Stimulated activated CD4-positive, alpha-beta T cell treated with anti-CD3 and anti-CD28 coated beads, Interleukin-4, amount 100 ng/mL, for 48 hours (primary cell): ENCODE measurements at places on chromosomes 11 and 22.

DNA sequence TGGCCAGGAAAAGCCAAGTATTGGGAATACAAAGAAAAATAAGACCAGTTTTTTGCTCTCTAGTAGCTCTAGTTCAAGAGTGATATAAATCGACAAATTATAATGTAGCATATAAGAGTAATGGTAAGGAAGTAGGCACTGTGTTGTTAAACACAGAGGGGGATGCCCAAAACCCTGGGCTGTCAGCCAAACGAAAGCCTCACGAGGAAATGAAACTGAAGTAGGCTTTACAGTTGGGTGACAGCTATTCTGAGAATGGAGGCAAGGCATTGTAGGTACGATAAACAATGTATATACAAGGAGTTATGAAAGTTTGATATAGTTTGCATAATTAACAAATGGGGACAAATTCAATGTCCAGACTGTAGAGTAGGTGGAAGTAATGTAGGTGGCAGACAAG, 176.4 kb downstream of the FAM181B start:
- no peak for DNase-seq

- no peak for DNase-seq
Measured at GRCh38 chr11:118252688-118253087, 523 bp upstream of the MPZL3 start.

DNA sequence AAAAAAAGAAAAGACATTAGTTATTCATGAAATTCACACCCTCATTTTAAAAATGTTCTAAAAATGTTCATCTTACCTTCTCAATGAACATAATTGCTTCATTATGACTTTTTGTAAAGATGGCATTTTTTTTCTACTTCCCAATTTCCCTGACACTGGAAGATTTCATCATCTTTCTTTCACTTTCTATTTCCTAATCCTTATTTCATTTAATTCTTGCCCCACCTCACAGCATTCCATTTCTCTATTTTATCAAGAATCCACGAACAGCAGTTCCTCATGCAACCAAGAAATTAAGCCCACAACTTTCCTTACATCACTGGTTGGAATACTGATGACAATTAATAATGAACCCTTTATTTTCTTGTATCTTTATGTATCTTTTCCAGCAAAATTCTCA, 1.9 kb downstream of the PATL1 start:
- no peak for DNase-seq

- no peak for DNase-seq
Measured at GRCh38 chr22:35218079-35218478, 39.2 kb upstream of the HMGXB4 start.

GRCh38 chr11:91160661-91161060, 937.8 kb upstream of the CHORDC1 start:
- DNase-seq: no peak

DNA sequence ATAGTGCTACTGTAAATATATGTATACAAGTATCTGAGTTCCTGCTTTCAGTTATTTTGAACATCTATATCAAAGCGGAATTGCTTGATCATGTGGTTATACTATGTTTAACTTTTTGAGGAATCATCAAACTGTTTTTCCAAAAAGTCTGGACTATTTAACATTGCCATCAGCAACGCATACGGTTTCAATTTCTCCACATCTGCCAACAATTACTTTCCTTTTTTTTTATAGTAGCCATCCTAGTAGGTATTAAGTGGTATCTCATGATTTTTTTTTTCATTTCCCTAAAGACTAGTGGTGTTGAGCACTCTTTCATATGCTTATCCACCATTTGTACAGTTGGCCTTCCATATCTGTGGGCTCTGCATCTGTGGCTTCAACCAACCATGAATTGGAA, 1.3 kb upstream of the UBE4A start:
- no peak for DNase-seq

DNA sequence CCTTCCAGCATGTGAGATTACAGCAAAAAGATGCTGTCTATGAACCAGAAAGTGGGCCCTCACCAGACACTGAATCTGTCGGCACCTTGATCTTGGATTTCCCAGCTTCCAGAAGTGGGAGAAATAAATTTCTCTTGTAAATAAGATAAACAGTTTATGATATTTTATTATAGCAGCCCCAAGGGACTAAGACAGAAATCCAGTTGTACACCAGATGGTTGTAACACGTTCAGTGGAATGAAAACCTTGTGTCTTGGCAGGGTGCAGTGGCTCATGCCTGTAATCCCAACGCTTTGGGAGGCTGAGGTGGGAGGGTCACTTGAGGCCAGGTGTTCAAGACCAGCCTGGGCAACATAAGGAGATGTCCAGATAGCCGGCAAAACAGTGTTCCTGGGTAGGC, 61.8 kb downstream of the MCHR1 start:
- DNase-seq: no peak

DNA sequence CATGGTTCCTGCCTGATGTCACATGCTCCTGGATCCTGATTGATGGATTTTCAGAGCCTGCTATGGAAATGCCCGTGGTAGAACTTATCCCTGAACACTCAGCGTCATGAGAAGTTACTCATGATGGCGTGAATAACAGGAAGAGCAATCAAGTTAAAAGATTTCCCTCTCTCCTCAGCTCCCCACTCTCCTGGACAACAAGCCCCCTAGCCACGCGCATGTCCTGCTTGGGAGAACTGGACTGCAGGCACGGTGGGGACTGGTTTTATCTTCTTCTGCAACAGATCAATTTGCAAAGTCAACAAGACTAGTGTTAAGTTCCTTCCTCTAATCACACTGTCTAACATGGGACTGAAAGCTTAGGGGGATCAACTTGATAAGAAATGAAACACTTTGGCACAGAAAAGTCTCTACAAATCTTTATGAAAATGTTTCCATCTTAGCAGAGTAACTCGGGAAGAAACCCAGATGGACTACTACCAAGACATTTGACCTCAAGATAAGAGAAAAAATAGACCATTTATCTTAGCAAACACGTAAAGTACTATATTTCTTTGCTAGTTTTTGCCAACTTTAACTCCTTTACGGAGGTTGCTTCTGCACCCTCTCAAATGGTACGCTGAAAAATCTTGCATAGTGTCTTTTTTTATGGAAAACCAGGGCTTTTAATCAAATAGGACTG, 27.6 kb downstream of the POU2AF1 start:
- DNase-seq: no peak

- no peak for DNase-seq
Measured at GRCh38 chr11:128900468-128900867, 9.3 kb downstream of the KCNJ5 start.

GRCh38 chr22:37202001-37202555, 10.2 kb downstream of the SSTR3 start:
- no peak for DNase-seq

DNA sequence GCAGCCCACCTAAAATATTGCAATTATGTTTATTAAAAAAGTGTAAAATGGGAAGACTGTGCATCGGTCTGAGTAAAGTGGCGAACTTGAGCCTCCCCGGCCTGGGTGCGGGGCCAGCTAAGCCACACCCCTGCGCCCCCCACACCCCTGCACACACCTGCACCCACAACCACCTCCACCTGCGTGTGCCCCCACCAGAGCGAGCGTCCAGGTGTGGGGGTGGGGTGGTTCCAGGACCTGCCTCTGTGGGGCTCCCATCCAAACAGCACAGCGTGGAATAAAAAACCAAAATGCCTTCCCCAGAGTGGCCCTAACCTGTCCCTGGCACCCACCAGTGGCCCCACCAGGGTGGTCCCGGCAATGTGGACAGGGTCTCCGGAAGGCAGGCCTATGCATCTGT, 30.1 kb upstream of the CARS1 start:
- no peak for DNase-seq

DNA sequence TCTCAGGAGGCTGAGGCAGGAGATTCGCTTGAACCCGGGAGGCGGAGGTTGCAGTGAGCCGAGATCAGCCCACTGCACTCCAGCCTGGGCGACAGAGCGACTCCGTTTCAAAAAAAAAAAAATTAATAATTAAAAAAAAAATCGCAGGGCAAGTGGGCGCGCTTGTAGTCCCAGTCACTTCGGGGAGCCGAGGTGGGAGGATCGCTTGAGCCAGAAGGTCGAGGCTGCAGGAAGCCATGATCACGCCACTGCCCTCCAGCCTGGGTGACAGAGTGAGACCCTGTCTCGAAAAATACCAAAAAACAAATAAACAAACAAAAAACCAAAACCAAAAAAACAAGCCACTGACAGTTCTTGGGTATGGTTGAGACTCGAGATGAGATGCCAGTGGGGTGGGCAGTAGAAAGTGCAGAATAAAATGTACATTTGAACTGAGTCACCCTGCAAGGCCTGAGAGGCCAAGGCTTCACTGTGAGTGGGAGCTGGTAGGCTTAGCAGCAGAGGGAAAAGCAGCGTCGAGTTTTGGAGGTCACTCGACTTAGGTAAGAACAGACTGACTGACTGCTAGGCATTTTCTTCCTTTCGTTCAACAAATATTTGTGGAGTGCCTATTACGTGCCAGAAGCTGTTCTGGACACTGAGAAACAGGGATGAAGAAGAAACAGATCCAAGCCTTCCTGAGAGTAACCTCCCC, 635 bp upstream of the LDHA start:
- DNase-seq: peak; percentile 25

DNA sequence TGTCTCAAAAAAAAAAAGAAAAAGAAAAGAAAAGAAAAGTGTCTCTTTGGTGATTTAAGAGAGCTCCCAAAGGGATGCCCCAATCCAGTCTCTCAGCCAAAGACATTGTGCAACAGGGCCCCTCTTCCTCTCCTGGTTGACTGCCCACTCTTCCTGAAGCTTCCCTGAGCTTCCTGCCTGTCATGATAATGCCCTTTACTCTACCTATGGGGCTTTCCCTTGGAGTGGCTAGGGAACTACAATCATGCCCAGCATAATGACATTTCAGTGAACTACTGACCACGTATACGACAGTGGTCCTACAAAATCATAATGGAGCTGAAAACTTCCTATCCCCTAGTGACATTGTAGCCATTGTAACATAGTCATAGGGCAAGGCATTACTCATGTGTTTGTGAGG, 118.0 kb downstream of the RASSF10 start:
- DNase-seq: no peak

GRCh38 chr11:2550606-2550970, 105.8 kb downstream of the KCNQ1 start:
- no peak for DNase-seq

DNA sequence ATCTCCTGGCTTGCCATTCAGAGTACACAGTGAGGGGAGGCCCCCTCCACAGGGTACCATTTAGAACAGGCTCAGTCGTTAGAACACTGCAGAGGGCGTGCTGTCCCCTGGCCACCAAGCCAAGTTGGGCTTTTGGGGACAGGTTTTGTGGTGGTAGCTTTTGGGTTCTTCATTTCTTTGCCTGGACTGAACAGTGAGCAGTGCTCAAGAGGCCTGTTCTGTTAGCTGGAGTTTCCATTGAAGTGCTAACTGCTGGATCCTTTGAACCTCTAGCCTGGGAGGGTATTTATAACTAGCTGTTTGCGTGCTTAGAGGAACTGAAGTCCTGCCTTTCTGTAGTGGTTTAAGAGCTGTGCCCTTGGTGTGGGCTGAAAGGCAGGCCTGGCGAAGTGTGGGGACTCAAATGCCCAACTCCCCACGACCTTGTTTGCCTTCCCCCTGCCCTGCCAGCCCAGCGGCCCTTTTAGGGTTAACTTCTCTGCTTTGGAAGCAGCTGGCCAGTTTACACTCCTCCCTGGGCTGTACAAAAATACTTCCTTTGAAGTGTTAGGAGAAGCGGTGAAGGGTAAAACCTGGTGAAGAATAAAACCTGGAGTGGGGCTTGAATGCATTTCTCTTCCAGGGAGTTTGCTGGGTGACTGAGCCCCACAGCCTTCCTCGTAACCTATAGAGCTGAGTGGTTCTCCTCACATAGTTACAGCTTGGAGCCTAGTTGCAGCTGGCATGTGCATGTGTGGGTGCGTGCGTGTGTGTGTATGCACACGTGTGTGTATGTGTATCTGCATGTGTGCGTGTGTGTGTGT, 34.6 kb downstream of the ZNRF3 start:
- no peak for DNase-seq

GRCh38 chr11:100555931-100556330, 131.2 kb upstream of the ARHGAP42 start:
- DNase-seq: no peak

DNA sequence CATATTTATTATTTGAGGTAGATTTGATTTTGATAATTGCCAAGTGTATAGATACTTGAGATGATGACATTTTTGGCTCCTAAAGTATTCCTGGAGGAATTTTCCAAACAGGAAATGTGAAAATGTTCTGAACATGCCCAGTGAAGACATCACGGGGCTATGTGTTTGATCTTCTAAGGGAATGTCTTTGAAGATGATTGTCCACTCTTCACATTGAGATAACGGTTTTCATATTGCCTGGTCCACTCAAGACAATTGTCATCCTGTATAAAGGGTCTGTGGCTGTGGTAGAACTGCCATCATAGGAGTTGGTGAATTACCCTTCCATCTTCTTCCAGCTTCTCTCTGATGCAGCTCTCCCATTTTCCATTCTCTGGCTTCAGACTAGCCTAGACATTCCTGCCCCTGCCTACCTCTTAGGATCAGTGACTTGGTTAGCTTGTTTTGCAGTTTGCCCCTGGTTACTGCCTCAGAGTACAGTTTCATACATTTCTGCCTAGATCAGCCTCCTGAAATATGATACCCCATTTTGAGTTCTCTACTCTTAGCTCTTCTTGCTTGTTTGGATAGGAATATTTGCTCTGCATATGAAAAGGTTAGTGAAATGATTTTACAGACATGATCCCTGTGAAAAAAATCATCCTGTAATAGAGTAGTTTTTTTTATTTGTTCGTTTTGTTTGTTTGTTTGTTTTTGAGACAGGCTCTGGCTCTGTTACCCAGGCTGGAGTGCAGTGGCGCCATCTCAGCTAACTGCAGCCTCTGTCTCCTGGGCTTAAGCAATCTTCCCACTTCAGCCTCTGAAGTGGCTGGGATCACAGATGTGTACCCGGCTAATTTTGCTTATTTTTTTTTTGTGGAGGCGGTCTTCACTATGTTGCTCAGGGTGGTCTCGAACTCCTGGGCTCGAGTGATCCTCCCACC, 111.4 kb upstream of the SORL1-AS1 start:
- DNase-seq: no peak

DNA sequence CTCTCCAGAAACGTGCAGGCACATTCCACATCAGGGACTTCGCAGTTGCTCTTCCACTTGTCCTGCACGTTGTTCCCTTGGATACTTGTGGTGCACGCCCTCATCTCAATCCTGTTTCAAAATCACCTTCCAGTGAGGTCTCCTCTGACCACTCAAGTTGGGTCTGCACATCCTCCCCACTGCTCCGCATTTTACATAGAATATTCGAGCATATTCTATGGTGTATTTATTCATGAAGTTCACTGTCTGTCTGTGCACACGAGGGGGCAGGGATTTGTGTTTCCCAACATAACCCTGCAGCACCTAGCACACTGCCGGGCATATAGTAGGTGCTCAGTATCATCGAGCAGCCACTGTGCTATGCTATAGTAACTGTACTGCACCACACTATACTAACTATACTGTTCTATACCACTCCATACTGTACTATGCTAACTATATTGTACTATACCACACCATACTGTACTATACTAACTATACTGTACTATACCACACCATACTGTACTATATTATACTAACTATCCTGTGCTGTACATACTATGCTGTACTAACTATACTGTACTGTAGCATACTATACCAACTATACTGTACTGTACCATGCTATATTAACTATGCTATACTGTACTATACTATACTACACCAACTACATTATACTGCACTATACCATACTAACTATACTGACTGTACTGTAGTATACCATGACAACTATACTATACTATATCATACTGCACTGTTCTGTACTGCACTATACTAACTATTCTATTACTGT, 30.3 kb downstream of the ELF5 start:
- DNase-seq: no peak

- DNase-seq: no peak
Measured at GRCh38 chr11:103870821-103871309, 165.6 kb upstream of the DDI1 start.

- no peak for DNase-seq
Measured at GRCh38 chr11:83312430-83312829, 26.3 kb upstream of the CCDC90B start.

GRCh38 chr11:88326099-88326498, 11.4 kb downstream of the CTSC start:
- no peak for DNase-seq
